Astrocyte (in vitro differentiated cells and primary cell): ENCODE measurements at places on chromosomes 12 and 14. TPM values are rescaled to one million over a fixed set of nuclear protein-coding genes. Genes with fewer than 3 reads are reported as not detected.

- no peak for DNase-seq
These were observed 18.8 kb downstream of the OS9 start for GRCh38 chr12:57712701-57713100.

NPFF gene
- total RNA-seq, result 0.82 TPM in 1 of 2 replicates, not detected in the other

TXNDC16 gene
- 1.7 and 1.9 TPM in 2 replicates for total RNA-seq

- DNase-seq, result peak; percentile 84
These were observed 54.0 kb upstream of the ELK3 start for GRCh38 chr12:96140174-96140573.

DNA sequence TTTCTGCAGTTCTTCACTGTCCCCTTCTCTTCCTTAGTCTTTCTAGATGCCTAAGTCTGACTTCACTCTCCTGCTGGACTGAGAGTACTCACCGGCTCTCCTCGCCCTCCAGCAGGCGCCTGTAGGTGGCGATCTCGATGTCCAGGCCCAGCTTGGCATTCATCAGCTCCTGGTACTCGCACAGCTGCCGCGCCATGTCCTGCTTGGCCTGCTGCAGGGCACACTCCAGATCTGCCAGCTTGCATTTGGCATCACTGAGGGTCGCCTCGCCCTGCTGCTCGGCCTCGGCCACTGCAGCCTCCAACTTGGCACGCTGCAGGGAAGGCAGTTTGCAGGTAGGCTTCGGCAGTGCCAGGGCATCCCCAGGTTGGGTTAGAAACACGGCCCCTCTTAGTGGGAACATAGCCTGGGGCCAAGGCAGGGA lies 5.2 kb downstream of the KRT84 start:
- no peak for DNase-seq

GRCh38 chr12:98595243-98595988 lies 1.9 kb downstream of the SLC25A3 start:
- DNase-seq, result peak; percentile 76

STON2 gene
- 39.7 and 52.9 TPM in 2 replicates for total RNA-seq

KRT2 gene
- not detected in 2 replicates for total RNA-seq

GRCh38 chr12:113129664-113130456 lies 5.7 kb downstream of the RASAL1 start:
- no peak for DNase-seq

TAS2R13 gene
- 0.34 and 0.43 TPM in 2 replicates for total RNA-seq

GRCh38 chr12:52951640-52952039 lies 2.7 kb downstream of the KRT18 start:
- DNase-seq, result no peak

E2F7 gene
- 21.5 and 26.2 TPM in 2 replicates for total RNA-seq

IRAK3 gene
- 0.05 and 0.10 TPM in 2 replicates for total RNA-seq

DNA sequence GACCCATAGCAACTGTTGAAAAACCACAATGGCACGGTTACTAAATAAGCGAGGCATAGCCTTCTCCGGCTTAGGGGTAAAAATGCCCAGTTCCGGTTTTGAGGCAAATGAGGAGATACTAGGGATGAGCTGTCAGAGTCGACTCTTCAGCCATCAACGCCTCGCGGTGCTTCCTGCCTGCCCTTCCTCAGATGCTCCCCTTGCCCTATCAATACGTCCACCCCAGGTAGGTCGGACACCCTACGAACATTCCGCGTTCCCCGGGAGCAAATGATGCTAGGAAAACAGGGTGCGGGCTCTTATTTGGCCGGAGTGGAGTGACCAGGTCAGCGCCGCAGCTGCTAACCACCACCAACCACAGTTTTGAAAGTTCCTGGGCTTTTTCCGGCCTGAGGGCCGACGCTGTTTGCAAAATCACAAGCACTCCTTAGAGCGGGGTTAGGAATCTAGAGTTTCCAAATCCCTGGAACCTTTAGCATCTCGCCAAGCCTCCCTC lies 1.2 kb downstream of the SRSF9 start:
- peak; percentile 51 for DNase-seq

- peak; percentile 80 for DNase-seq
These were observed 42.0 kb downstream of the AREL1 start for GRCh38 chr14:74670726-74671411.

- peak; percentile 50 for DNase-seq
These were observed 44.5 kb downstream of the ALKBH1 start for GRCh38 chr14:77663293-77663692.

AICDA gene
- not detected in 2 replicates for total RNA-seq

- no peak for DNase-seq
These were observed 35.6 kb downstream of the GNS start for GRCh38 chr12:64723630-64724029.

GRCh38 chr12:1252758-1253157 lies 261.7 kb downstream of the ERC1 start:
- DNase-seq, result no peak

- DNase-seq, result no peak
These were observed 94.4 kb downstream of the TBC1D30 start for GRCh38 chr12:64918801-64919200.

DNA sequence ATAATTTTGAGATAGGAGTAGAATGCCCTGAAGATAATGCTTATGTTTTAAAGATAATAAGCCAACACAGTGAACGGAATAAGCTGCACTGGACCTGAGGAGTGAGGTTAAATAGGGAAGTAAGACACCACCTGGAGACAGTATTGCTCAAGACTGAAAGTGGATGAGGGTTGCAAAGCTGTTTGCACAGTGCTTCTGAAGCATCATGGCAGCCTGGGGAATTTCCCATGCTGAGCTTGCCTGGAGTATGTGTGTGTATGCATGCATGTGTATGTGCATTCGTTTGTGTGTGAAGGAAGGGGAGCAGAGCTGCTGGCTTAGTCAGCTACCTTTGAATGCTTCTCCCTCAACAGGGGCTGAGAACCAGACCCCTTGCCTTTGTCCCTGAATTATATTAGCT lies 35.8 kb downstream of the BHLHE41 start:
- DNase-seq, result no peak

DNA sequence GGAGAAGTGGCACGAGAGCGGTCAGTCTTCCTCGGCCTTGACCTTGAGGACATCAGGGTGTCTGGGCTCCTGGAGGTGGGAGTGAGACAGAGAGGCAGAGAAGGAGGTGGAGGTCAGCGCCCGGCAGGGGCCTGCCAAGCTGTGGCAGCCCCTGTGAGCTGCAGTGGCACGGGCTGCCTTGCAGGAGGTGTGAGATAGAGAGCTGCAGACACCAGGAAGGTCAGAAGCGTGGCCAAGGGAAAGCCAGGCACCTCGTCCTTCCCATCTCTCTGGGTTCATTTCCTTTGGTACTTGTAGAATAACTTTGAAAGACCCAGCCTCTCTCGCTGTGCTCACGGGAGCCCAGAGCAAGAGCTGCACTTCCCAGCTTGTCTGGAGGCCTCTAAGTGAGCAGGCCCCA lies 98.1 kb downstream of the TSPAN9 start:
- no peak for DNase-seq

DNA sequence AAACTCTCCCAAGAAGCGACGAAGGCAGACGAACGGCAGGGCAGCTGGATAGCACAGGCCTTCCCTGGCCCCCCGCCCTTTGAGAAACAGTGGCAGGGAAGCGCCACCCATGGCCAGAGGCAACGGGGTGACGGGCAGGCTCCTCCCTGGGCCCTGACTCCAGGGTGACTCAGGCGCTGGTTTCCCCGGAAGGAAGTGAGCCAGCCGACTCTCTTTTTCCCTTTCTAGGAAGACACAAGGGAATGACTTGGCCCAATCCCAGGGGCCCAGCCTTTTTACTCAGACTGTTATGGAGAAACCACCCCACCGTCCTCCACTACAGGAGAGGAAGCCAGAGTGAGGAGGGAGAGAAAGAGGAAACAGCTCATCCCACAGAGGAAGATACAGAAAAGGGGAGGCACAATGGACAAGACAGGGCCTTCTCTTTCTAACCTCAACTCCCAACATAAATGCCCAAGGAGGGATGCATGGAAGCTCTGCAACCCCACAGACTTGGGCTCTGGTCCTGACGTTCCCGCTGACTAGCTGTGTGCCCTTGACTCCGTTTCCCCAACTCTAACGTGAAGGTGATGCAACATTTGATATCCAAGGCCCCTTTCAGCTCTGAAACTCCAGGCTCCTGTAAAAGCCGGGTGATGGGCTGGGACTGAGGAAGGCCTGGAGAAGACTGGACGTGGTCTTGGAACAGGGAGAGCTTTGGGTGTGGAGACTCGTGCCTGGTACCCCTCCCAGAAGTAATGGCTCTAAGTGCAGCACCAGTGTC lies 27.9 kb downstream of the ACTN1 start:
- DNase-seq, result peak; percentile 93

- DNase-seq, result no peak
These were observed 325.2 kb upstream of the DIO2 start for GRCh38 chr14:80536456-80536855.

- no peak for DNase-seq
These were observed 301.7 kb upstream of the FKBP4 start for GRCh38 chr12:2493086-2493485.

DNA sequence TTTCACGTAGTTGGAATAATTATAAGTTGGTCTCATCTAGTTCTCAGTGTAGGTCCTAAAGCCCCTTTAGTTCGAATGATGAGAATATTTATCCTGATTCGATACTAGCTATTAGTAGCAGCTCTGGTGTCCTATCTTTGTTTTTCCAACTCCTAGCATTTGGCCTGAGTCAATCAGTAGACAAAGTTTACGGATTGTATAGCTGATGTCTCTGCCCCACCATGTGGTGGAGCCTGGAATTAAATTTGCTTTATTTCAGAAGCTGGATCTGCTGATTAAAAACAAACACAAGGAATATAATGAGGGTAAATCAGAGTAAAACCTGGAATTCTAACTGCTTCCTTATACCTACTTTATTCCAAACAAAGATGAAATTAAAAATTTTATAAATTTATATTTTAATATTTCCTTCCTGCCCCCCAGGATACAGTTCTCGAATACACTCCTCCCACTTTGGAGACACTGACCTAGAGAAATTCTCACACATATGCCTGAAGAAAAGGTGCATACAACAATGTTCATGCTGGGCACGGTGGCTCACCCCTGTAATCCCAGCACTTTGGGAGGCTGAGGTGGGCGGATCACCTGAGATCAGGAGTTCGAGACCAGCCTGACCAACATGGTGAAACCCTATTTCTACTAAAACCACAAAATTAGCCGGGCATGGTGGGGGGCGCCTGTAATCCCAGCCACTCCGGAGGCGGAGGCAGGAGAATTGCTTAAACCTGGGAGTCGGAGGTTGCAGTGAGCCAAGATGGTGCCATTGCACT lies 7.6 kb upstream of the BRMS1L start:
- DNase-seq, result peak; percentile 14

DNA sequence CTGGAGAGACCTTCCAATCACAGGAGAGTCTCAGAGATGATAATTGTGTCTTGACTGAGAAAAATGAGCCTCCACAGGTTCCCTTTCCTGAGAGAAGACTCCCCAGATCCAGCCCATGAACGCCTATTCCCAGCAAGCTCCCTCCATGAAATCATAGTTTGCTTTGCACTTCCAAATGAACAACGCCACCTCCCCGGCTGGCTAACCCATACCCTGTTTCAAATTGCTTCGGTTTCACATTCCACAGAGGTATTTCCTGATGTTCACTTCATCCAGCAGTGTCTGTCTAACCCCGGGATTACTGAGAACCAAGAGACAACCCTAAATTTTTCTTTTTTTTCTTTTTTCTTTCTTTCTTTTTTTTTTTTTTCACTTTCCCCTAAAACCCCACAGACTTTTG lies 124.1 kb upstream of the RFLNA start:
- DNase-seq, result peak; percentile 6

KLHL33 gene
- 0.07 TPM in 1 of 2 replicates, not detected in the other for total RNA-seq

DNA sequence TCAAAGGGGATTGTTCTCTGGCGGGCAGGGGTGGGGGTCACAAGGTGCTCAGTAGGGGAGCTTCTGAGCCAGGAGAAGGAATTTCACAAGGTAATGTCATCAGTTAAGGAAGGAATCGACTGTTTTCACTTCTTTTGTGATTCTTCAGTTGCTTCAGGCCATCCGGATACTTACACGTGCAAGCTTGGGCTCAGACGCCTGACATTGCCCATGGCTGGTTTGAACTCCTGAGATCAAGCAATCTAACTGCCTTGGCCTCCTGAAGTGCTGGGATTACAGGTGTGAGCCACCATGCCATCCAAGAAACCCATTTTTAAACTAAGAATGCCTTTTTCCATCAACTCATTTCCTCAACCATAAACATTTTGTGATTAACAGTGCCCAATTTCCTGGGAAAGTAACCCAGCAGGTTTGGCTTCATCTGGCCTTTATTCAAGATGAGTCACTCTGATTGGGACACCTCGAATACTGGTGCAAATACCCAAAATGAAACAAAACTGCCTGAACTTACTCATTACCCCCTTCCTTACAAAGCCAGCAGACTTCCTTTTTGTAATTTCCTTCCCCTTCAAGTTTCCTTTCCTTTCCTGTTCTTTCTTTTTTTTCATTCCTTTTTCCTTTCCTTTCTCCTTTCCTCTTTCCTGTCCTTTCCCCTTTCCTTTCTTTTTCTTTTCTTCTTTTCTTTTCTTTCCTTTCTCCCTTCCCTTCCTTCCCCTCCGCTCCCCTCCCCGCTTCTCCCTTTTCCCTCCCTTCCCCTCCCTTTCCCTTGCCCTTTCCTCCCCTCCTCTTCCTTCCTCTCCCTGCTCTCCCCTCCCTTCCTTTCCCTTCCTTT lies 10.2 kb upstream of the RNASE10 start:
- no peak for DNase-seq

DNA sequence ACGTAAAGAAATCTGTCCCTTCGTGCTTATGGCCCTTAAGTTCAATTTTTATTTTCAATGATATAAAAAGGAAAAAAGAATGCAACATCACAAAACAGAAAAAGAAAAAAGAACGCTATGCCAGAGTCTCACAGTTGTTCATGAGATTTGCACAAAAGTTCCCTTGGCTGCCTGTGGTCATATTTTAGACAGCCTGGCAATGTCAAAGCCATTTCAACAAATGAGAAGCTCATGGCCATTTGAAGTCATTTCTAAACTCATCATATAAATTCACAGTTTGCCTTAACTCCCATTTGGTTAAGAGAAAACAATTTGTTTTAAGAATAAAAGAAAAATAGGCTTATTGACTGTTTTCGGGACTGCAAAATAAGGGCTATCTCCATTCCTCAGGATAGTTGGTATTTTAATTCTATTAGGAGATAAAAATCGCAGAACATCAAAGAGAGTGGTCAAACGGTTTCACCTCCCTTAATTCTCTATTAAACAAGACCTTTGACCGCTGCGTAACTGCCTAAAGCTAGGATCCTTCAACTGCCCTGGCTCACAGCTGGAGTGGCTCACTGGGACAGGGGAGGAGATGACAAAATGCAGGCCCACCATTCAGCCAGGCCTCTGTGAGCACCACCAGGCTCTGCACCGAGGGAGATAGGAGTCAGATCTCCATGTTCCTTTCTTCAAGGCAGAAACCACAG lies 119.2 kb upstream of the DAAM1 start:
- no peak for DNase-seq

TMEM179 gene
- total RNA-seq, result 0.75 and 0.82 TPM in 2 replicates

DNA sequence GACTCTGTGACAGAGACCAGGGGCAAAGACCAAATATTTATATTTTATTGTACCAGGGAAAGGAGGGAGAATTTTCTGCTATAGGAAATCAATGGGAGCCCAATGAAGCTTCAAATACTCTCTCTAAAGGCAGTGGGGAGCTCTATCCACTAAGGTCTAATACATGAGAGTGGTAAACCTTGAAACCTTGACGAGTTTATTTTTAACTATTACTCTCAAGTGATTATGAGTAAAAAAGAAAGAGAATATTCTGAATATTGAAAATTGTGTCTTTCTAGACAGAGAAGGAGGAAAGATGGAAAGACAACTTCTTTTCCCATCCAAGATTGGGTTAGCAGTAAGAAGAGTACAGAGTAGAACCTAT lies 1722.1 kb upstream of the SEL1L start:
- no peak for DNase-seq

- peak; percentile 9 for DNase-seq
These were observed 212.6 kb upstream of the LHX5 start for GRCh38 chr12:113684053-113684907.

NPAS3 gene
- 2.2 and 2.6 TPM in 2 replicates for total RNA-seq

- no peak for DNase-seq
These were observed 71.9 kb upstream of the DACT1 start for GRCh38 chr14:58565832-58566231.
